Spinal cord (tissue), 10 donors: ENCODE measurements at places on chromosomes 7 and 10.

DNA sequence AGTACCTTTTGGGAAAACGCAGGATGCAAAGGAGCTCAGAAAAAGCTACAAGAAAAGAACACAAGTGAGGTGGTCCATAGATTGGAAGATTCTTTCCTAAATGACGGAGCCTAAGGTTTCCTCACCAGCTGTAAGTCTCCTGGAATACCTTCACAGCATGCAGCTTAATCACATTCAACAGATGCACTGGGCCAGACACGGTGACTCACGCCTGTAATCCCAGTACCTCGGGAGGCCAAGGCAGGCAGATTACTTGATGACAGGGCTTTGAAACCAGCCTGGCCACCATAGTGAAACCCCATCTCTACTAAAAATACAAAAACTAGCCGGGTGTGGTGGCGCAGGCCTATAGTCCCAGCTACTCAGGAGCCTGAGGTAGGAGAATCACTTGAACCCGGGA, 228.7 kb downstream of the FRMD4A start:
- H3K4me3 ChIP-seq: no peak overlapping the region
- H3K27ac ChIP-seq: no peak overlapping the region
- H3K27me3 ChIP-seq: no peaks in the 10 kb centered on the region
- no peaks in the 10 kb centered on the region for H3K36me3 ChIP-seq

DNA sequence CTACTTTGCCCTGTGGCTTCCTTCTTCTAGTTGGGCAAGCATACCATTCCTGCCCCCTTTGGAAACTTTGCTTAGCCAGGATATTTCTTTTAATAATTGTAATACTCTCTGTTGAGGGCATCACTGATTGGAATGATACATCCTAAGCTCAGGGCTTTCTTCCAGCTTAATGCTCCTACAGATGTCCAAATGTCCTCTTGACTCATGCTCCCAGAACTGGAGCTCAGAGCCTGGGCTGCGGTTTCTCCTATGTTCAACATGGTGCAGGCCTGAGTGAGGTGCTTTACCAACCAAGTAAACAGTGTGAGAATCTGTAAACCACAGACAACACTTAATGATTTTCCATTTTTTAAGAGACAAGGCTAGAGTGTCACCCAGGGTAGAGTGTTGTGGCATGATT, 108.6 kb downstream of the LRRC4 start:
- no peak for DNase-seq
- no peak overlapping the region for H3K4me3 ChIP-seq
- H3K4me1 ChIP-seq: no peaks in the 10 kb centered on the region
- H3K36me3 ChIP-seq: no peaks in the 10 kb centered on the region

DNA sequence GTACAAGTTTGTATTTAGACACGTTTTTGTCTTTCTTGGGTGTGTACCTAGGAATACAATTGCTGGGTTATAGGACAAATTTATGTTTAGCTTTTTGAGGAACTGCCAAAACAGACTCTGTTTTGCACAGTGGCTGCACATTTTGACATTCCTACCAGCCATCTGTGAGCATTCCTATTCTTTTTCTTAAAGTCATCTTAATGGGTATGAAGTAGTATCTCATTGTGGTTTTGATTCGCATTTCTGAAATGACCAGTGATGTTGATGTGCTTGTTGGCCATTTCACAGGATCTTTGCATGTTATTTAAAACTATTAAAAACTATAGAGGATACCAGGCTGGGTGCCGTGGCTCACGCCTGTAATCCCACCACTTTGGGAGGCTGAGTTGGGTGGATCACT, 32.6 kb upstream of the IL15RA start:
- no peak overlapping the region for H3K4me3 ChIP-seq
- no peak overlapping the region for H3K27ac ChIP-seq
- no peak for DNase-seq
- no peaks in the 10 kb centered on the region for H3K27me3 ChIP-seq

DNA sequence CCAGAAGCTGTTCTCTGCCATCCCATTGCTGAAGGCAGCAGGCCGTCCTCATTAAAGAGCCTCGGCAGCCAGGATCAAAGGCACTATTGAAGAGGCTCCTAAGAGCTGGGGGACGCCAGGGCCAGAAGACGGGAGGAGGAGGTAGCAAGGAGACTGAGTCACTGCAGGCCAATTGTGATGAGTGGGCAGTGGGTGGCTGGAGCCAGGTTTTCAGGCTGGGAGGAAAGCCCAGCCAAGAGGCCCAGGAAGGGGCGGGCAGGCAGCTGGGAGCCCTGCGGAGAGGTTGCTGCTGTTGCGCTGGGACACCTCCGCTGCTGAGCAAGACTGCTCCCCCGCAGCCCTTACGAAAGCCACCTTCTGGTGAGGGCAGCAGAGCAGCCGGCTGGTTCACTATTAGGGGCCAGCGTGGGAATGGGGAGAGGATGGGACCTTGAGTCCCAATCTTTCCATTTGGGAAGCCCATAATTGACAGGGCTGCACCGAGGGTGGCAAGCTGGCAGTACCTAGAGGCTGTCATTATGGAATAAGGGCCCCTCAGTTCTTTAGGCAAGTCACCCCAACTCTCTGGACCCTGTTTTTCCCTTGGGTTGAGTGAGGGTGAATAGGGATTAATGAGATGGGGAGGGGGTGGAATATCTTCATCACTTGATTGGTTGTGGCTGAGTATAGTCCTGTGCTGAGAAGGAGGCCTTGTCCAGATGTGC, 48.4 kb downstream of the UNC5B start:
- H3K27me3 ChIP-seq: no peaks in the 10 kb centered on the region
- H3K36me3 ChIP-seq: no peaks in the 10 kb centered on the region
- H3K27ac ChIP-seq: peak overlapping the region; percentile 60
- no peak overlapping the region for H3K4me3 ChIP-seq
- peaks cover 75% of the 10 kb centered on the region for H3K4me1 ChIP-seq
- peak; percentile 77 for DNase-seq

DNA sequence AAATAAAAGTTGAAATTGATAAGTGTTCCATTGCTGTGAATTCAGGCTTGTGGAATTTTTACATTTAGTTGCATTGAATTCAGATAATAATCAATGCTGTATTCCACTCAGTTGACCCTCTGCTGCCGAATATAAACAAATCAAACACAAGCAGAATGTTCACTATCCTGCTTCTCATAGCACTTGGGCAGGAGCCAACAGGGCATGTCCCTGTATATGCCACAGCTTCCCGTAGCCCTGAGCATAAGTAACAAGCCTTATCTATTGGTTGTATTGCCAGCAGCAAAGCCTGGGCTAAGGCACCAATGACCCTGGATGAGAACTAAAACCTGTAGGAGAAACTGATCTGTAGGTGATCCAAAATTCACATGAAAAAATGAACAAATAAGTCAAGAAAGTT, 145.9 kb downstream of the ARHGAP12 start:
- H3K27me3 ChIP-seq: no peaks in the 10 kb centered on the region
- no peaks in the 10 kb centered on the region for H3K4me1 ChIP-seq
- no peak overlapping the region for H3K27ac ChIP-seq
- DNase-seq: no peak

DNA sequence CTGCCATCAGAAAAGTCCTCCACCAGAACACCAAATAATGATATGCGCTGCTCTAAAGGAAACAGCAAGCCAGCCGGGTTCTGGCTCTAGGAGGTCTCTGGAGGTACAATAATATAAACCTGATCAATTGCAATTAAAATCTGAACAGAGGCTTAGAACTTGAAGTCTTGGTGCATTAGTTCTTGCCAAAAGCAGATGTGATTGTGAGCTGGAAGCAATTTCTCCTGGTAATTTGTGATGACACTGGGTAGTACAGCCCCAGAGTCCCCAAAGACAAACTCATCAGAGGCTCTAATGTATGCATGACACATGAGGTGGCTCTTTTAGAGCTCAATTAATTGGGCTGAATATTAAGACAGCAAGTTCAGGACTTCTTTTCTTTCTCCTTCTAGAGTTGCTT, 3.3 kb downstream of the ETV1 start:
- peak overlapping the region; percentile 33 for H3K4me3 ChIP-seq
- peaks cover 4% of the 10 kb centered on the region for H3K4me1 ChIP-seq
- no peak for DNase-seq
- no peaks in the 10 kb centered on the region for H3K27me3 ChIP-seq

DNA sequence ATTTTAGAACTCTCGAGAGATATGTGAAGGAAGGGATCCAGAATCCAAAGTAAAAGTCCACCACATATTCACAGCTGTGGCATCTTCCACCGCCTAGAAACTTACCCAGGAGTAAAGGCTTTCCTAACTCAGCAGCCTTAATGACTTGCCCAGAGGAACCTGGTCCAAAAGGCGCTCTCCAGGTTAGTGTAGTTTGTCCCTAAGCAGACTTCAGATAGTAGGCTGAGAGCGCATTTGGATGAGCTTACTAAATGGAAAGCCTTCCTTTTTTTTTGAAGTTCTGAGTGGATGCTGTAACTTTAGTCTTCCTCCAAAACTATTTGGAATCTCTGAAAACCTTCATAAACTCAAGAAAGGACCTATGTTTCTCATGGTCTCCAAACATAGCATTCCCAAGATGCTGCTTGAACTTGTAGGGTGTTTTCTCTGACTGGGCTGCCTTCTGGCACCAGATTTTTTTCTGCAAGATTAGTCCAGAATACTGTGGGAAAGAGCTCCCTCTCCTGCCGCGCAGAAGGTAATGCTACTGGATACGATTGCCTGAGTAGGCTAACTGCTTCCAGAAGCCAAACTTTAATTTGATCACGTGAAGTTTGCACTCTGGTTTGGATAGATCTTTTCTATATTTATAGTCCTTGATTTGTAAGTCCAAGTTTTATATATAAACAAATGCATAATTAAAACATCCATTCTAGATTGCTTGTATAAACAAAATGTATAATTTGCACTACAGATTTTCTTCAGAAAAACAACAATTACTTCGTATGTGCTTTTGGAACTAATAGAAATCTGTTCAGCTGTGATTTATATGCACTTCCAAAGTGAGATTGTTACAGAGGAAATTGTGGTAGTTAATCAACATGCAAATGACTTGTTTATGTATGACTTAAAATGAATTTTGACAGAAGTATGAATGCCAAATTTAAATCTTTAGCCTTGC, 19.6 kb upstream of the GPR37 start:
- DNase-seq: peak; percentile 90
- no peak overlapping the region for H3K4me3 ChIP-seq
- no peaks in the 10 kb centered on the region for H3K36me3 ChIP-seq
- no peak overlapping the region for H3K27ac ChIP-seq
- H3K4me1 ChIP-seq: no peaks in the 10 kb centered on the region
